CD8-positive, alpha-beta memory T cell (primary cell): ENCODE measurements at places on chromosomes 1 and 21. TPM values are rescaled to one million over a fixed set of nuclear protein-coding genes. Genes with fewer than 3 reads are reported as not detected.

- peaks cover 32% of the 10 kb centered on the region for H3K4me1 ChIP-seq
- no peak for DNase-seq
- no peak overlapping the region for H3K27ac ChIP-seq
- no peak overlapping the region for H3K4me3 ChIP-seq
These were observed 21.7 kb upstream of the LSS start for GRCh38 chr21:46250146-46250725.

GRCh38 chr1:156295391-156295947 is at the start of gene GLMP:
GLMP (minus strand) TSS chr1:156295679; CDS start chr1:156295645, 34 bp downstream.
- no peaks in the 10 kb centered on the region for H3K36me3 ChIP-seq
- peak within 1 kb of the TSS; percentile 59 for H3K27ac ChIP-seq
- peak within 1 kb of the TSS; percentile 81 for H3K4me3 ChIP-seq
- H3K4me1 ChIP-seq, result peaks cover 12% of the 10 kb centered on the region
- H3K27me3 ChIP-seq, result no peaks in the 10 kb centered on the region

DNA sequence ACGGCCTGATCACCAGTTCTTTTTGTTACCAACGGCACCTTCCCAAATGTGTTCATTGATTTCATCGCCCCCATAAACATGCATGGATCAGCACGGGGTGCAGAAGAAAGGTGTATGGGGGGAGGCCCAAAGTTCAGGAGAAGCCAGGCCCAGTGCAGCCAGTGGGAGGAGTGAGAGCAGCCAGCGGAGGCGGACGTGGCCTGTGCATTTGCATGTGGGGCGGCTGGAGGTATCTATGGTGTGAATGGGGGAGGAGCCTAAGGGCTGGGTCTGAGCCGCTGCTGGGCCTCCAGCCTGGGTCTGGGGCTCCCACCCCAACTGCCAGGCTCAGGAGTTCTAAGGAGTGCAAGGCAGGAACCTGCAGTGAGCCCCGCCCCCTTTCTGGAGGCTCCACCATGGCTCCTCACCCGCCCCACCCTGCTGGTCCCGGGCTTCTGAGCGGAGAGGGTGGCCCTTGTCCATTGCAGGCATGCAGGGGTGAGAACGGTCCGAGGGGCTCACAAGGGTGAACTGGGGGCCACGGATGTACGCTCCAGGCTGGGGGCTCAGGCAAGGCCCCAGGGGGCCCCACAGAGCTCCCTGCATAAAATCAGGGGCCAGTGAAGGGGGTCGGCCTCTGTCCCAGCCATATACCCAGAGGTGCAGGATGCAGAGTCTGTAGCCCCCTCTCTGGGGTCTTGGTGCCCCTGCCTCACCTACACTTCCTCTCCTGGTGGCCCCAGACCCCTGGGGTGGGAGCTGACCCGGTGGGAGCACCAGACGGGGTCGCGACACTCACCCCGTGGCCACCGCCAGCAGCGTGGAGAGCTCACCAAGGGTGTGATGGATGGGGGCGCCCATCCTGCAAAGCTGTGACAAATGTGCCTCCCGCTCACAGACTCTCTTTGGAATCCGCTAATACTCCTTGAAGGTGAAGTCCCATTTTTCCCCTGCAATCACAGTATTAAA is 31.3 kb upstream of the TTC34 start:
- no peaks in the 10 kb centered on the region for H3K36me3 ChIP-seq
- H3K4me1 ChIP-seq, result no peaks in the 10 kb centered on the region
- no peak overlapping the region for H3K4me3 ChIP-seq
- H3K27ac ChIP-seq, result no peak overlapping the region
- peak; percentile 34 for DNase-seq
- H3K27me3 ChIP-seq, result no peaks in the 10 kb centered on the region

SMIM1 gene
- total RNA-seq, result 1.6 TPM

- no peak overlapping the region for H3K27ac ChIP-seq
- H3K4me3 ChIP-seq, result no peak overlapping the region
- H3K36me3 ChIP-seq, result no peaks in the 10 kb centered on the region
- H3K27me3 ChIP-seq, result peaks cover 9% of the 10 kb centered on the region
- no peak for DNase-seq
- H3K4me1 ChIP-seq, result peaks cover 13% of the 10 kb centered on the region
These were observed 3.7 kb downstream of the KNCN start for GRCh38 chr1:46547481-46548383.

ZFP69B gene
- 5.6 TPM for total RNA-seq

HORMAD1 gene
- total RNA-seq, result not detected

LAPTM5 gene
- 204 TPM for total RNA-seq

CASQ1 gene
- total RNA-seq, result not detected

HFM1 gene
- total RNA-seq, result not detected

DNA sequence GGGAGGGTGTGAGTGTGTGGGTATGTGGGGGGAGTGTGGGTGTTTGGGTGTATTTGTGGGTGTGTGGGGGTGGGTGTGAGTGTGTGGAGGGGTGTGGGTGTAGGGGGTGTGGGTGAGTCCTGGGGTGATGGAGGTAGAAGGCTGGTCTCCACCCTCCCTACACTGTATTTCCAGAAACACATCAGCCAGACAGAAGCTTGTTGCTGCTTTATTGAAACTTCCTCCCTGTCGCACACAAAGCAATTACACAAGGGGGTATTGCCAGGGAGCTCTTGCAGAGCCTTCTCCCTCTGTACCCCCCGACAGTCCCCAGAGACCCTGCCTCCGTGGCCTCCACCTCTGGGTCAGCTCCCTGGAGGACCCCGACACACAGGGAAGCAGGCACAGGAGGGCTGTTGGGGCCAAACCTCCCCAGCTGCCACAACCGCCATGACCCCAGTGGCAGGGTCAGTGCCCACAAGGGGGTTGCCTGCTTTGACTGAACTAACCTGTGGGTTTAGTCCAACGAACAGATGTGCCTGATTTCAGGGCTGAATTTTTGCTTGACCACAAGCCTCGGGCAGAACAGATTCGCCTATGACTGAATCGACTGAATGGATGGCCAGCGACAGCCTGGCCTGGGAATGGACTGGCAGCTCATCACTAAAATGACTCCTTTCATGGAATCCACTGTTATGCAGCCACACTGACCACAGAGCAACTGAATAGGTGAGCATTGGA is 9.1 kb upstream of the MATN1 start:
- H3K4me1 ChIP-seq, result peaks cover 23% of the 10 kb centered on the region

- H3K36me3 ChIP-seq, result no peaks in the 10 kb centered on the region
- H3K4me3 ChIP-seq, result no peak overlapping the region
- DNase-seq, result no peak
These were observed 415.7 kb upstream of the DAB1 start for GRCh38 chr1:57839526-57839925.

DNA sequence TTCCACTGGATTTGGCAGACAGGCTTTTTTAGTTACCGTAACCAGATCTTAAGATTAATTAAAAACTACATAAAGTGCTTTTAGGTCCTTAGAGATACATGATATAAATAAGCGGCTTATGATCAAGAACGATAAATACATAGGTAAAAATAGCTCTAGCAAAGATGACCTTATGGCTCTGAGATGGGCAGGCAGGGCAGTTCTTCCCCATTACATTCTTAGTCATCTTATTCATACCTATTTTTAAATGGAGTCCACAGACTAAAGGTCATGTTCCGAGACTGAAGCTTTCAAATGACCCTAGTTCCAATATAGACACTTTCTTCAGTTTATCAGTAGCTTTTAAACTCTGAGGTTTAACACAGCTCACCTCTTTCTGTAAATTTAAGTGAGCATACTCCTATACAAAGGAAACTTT is 4.3 kb downstream of the MCL1 start:
- peaks cover 59% of the 10 kb centered on the region for H3K36me3 ChIP-seq
- no peak for DNase-seq
- peak overlapping the region; percentile 68 for H3K4me3 ChIP-seq
- no peak overlapping the region for H3K27ac ChIP-seq
- peaks cover 43% of the 10 kb centered on the region for H3K4me1 ChIP-seq

C1QA gene
- total RNA-seq, result 0.53 TPM

PLXNA2 gene
- total RNA-seq, result 1.1 TPM

TAF5L gene
- total RNA-seq, result 30.5 TPM

LCE3A gene
- not detected for total RNA-seq

- no peaks in the 10 kb centered on the region for H3K36me3 ChIP-seq
- peak overlapping the region; percentile 76 for H3K4me3 ChIP-seq
- peaks cover 23% of the 10 kb centered on the region for H3K4me1 ChIP-seq
- no peak for DNase-seq
- no peak overlapping the region for H3K27ac ChIP-seq
These were observed 995 bp upstream of the KIF26B start for GRCh38 chr1:245153552-245154428.

DNA sequence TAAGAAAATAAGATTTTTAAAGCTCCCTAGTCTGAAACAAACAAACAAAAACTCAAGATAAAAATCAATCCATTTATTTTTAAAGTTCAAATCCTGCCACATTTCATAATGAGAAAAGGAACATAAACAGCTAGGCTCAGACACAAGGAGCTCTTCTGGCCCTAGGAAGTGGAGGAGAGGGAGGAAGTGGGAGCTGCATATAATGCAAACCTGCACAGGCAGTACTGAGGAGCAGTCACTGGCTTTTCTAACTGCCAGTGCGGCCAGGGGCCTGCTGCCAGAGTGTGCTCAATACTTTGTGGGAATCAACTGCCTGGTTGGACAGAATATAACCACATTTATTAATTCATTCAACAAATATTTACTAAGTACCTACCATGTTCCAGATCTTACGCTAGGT is 139.8 kb upstream of the SPATA6 start:
- H3K36me3 ChIP-seq, result no peaks in the 10 kb centered on the region
- H3K27me3 ChIP-seq, result peaks cover 3% of the 10 kb centered on the region
- H3K4me1 ChIP-seq, result no peaks in the 10 kb centered on the region
- DNase-seq, result no peak
- no peak overlapping the region for H3K27ac ChIP-seq
- H3K4me3 ChIP-seq, result no peak overlapping the region

DNA sequence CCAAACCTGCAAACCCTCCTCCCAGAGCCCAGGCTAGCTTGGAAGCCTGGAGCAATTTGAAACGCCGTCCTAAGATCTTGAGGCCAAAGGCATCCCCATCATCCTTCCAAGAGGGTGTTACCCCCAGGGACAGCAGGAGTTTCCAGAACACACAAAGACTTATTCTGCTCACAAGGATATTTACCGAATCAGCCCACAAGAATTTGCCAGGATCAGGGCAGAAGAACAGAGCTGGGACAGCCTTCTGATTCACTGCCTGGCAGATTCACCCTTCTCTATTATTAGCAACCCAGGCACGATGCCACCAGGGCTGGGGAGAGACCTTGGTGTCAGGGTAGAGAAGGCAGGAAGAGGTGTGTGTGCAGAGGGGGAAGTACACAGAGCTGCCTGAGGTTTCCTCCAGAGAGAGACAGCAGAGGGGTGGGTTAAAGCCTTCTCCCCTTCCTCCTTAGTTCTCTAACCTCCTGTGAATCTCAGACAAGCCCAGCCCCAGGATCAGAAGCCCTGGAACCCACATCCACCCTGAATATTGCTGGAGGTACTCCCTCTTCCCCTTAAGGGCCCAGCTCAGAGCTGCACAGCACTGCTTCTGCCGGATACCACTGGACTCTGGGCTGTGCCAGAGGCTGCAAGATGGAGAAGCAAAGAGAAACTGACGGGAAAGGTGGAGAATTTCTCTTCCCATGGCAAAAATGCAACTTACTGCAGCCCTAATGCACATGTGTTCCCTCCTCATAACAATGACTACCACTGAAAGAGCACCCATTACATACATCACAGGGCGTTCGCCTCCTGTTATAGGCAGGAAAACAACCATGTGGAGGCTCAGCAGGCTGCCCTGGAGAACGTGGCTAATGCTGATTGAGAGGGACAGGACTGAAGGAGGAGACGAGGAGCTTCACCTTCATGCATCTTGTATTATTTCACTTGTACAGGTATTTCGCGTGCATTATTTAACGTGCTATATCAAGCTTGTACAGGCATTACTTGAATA is 61.8 kb downstream of the ITPKB start:
- DNase-seq, result peak; percentile 82
- H3K27ac ChIP-seq, result peak overlapping the region; percentile 72
- peaks cover 98% of the 10 kb centered on the region for H3K4me1 ChIP-seq
- H3K27me3 ChIP-seq, result no peaks in the 10 kb centered on the region

GRCh38 chr1:243962541-243962940 is 88.5 kb upstream of the ZBTB18 start:
- H3K36me3 ChIP-seq, result no peaks in the 10 kb centered on the region
- no peak for DNase-seq
- H3K4me1 ChIP-seq, result no peaks in the 10 kb centered on the region
- H3K27ac ChIP-seq, result no peak overlapping the region
- no peak overlapping the region for H3K4me3 ChIP-seq

DNA sequence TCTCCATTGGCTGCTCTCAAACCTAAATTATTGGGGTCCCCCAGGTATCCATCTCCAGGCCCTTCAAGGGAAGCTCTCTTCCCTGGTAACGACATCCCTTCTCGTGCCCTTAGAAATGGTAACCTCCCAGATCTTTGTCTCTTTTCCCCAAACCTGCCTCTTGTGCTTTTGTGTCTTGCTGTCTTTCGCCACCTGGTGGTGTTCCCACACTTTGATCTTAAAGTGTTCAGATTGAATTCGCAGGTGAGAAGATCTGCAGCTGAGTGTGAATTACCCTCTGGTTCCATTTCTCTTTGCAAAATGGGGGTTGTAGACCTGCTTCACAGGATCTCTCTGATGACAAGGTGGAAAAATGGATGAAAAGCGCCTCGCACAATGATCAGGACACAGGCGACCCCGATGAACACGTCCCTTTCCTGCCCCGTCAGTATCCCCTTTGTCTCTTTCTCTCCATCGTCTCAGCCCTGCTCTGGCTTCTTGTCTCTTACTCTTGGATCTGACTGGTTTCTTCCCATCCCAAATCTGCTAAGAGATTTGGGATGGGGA is 53.1 kb downstream of the DOP1B start:
- H3K4me1 ChIP-seq, result no peaks in the 10 kb centered on the region
- H3K36me3 ChIP-seq, result peaks cover 12% of the 10 kb centered on the region
- no peaks in the 10 kb centered on the region for H3K27me3 ChIP-seq
- H3K4me3 ChIP-seq, result no peak overlapping the region
- no peak overlapping the region for H3K27ac ChIP-seq

DNA sequence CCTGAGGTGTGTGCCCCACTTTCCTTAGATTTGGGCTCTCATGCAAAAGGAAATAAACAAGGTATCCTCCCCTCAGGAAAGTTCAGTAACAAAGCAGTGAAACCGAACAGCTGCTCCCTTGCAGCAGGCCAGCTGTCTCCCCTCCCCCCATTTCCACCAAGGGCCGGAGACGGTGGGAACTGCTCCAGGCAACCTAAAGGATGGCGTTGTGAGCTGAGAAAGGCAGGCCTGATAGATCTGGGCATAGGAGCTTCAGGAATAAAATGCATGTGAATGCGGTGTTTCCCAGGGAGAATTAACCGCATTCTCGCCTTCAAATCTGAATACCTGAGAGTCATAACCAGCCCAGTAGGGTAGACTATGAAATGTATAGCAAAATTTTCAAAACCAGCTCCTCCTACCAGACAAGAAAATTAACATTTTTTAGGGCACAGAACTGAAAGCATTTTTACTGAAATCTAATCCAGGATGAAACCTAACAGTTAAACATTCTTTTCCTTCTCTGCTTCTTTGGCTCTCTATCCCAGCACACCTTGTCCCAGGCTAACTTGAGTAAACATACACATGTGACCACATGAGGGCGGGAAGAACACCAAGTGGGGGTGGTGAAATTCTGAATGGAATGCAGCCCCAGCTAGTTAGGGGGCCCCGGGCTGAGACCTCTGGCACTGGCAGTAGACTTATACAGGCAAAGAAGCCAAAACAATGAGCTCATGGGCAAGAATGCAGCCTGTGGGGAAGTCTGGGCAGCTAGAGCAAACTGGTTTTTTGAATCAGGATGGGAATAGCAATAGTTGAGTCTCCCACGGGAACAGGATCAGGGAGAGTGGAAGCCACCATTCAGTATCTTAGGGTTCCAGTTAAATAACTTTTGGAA is 11.5 kb downstream of the MCL1 start:
- H3K36me3 ChIP-seq, result peaks cover 5% of the 10 kb centered on the region
- no peaks in the 10 kb centered on the region for H3K27me3 ChIP-seq
- peak overlapping the region; percentile 49 for H3K27ac ChIP-seq
